ENCODE measurements at places on chromosomes 3 and 15.

DNA sequence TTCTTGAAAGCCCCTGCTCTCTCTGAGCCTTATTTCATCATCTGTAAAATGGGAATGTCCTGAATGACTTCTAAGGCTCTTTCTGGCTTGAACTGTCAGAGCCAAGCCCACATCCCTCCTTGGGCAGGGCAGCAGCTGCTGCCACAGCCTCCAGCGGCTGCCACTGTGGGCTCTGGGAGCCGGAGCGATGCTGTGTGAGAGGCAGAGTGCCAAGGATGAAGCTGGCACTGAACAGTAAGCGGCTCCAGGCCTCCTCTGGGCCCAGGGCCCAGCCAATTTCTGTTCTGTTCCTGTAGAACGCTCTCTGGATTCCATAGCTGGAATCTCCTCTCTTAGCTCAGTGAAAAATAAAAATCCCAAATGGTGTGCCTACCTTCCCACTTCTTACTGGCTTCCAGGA, 4.4 kb downstream of the CPLX3 start:
- no peak for DNase-seq

DNA sequence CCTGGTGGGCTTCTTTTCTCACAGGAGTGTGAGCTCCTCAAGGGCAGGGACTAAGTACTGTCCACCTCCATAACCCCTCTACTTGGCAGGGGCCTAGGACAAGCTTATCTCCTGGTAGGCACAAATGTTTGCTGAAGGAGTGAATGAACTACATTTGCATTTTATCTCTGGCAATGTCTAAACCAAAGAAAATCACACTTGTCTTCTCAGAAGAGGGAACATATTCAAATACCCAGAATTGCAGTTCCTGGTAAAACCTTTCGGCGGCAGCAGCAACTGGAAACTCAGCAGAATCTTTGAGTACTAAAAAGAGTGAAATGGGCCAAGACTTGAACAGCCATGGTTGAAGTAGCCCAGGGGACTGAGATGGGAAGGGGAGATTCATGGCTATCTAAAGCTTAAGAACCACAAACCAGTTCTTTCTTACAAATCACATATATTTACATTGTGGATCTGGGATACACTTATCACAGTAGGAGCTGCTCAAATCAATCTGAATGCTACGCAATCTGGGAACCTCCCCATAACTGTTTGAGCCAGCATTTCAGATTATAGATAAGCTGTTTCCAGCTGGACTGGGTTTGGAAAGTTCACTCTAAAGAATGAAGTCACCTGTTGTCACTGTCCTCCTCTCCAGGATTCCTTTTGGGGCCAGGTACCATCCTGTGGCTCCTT, 18.7 kb upstream of the PTPN9 start:
- peak; percentile 43 for DNase-seq

- peak; percentile 70 for DNase-seq
Measured at GRCh38 chr15:71115567-71116351, 488 bp downstream of the THSD4 start.

DNA sequence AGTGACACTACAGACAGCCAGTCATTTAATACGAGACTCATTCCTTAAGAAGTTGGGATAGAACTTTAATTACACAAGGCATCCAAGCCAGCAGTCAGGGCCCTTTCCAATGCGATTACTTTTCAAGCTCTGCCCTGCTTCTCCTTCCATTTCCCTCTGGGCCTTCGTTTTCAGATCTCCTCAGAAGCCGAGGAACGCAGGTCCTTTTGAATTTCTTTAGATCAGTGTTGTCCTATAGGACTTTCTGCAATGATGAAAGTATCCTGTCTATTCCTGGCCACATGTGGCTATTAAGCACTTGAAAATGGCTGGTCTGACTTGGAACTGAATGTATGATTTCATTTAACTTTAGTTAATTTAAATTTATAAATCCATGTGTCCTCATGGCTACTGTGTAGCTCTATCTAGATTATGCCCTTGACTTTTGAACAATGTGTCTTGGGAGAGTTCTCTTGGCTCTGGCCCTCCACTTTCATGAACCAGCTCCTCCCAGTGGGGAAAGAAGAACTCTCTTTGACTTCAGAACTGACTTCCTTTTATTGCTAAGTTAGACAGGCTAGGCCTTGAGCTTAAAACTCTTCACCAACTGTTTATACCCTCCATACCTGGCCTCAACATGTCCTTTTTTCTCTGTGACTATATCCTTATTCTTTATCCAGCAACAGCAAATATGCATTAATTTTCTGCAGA, 22.6 kb downstream of the TGFBR2 start:
- peak; percentile 12 for DNase-seq

- DNase-seq, result no peak
Measured at GRCh38 chr3:184725176-184725719, 13.4 kb upstream of the MAGEF1 start.

GRCh38 chr15:65054333-65055200, 9.4 kb downstream of the SLC51B start:
- peak; percentile 72 for DNase-seq

DNA sequence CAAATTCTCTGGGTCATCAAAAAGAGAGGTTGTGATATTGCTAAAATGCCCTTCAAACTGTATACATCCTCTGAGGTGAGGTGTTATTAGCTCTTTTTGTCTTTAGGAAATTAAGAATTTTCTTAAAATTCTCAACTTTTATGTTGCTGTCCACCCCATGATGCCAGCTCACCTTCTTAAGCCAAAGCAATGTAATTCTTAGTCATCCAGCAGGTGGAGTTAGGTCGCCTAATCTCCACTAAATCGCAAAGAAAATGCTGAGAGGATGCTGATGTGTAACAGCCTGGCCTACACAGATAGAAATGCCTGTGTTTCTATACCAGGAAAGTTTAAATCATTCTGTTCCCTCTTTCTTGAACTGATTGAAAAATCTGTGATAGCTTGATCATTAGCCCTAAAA, 770.2 kb upstream of the ALCAM start:
- DNase-seq, result peak; percentile 72

GRCh38 chr3:53707222-53707621, 139.0 kb downstream of the CHDH start:
- DNase-seq, result no peak

DNA sequence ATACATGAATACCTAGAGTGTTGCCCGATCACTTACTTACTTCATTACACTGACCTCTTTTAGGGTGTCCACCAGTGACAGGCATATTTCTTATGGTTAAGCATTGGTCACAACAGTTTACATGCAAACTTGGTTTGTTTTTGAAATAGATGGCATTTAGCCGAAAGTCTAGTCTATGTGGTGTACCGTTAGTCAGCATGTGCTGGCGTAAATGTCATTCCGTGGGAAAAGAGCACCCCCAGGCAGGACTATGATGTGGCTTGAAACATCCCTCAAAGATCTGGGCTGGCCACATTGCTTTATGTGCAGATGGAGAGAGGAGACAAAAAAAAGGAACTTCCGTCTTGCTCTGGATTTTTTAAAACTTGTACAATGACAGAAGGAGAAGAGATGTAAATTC, 357.0 kb upstream of the ICE2 start:
- peak; percentile 34 for DNase-seq

GRCh38 chr3:149647812-149648211, 10.0 kb downstream of the WWTR1 start:
- no peak for DNase-seq

GRCh38 chr3:56467801-56468183, 475 bp downstream of the ERC2 start:
- DNase-seq, result peak; percentile 2

GRCh38 chr3:52174896-52175295, 20.7 kb upstream of the POC1A start:
- DNase-seq, result peak; percentile 45

- DNase-seq, result no peak
Measured at GRCh38 chr15:68629519-68630210, 50.9 kb downstream of the CORO2B start.

GRCh38 chr3:186070133-186070532, 38.8 kb downstream of the ETV5 start:
- no peak for DNase-seq

DNA sequence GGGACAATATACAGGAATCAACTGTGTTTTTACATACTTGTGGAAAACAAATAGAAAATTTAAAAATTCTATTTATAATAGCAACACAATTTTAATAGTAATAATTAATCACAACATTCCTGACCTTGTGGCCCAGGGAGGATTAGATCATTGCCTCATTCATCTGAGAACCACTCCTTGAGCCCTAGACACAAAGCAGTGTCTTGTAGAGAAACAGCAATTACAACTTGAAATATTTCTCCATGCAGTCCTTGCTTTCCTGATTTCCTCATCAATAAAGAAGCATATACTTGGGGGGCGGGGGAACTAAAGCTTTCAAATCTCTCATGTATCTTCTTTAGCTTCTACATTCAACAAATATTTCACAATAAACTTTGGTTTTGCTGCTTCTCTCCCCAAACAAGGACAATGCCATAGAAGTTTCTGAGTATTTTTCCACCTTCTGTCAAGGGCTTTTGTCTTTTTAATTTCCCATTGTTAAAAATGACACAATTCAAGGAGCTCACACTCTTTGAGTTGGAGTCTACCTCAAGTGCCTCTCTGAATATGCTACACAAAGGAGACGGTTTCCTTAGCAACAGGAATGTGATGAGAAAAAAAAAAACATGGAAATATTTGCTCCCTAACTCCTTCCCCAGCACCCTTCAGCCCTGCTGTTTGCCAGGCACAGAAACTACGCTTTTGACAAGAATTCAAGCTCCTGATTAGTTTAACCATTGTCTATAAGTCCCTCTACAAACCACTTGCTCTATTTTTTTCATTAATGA, 118.8 kb downstream of the ARPP21 start:
- DNase-seq, result no peak

- DNase-seq, result no peak
Measured at GRCh38 chr3:107212618-107213017, 164.6 kb upstream of the CCDC54 start.

GRCh38 chr15:41505776-41506175, 7.9 kb downstream of the LTK start:
- no peak for DNase-seq

DNA sequence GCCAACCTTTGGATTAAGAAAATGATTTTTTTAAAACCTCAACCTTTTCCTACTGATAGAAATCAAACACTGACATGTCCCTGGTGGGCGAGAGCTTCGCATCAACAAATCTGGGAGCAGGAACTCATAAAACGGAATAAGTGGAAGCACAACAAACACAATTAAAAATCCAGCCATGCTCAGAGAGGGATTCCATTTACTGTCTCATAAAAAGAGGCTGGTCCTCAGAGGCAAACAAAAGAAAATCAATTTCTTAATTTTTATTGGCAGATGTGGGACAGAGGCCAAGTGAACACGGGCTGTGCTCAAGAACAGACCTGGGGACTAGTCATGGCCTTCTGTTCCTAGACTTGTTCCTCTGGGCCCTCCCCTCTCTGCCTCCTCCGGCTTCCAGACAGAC, 214.5 kb downstream of the NTRK3 start:
- no peak for DNase-seq

DNA sequence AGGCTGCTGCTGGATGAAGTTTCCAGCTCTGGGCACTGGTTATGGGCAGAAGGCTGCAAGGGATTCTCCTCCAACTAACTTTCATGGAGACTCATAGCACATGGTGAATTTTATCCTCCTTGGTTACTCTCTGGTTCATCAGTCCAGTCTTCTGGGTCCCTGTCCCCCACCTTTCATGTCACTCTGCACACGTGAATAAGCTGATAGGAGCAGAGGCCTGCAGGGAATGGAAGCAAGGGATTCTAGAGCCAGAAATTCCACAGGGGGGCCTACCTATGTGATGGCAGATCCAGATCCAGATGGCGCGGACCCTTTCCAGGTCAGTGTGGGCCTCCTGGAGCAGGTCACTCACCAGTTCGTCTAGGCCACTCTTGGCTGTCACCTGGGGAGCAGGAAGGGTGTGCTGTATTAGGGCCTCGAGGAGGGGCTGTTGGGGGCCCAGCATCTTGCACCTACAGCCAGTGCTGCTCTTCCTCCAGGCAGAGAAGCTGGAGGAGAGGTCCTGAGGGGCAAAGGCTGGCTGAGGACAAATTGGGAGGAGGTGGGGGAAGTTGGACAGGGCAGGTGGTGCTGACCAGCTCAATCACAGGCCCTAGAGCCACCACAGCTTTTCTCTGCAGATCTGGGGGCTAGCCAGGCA, 30.2 kb downstream of the KY start:
- DNase-seq, result no peak

DNA sequence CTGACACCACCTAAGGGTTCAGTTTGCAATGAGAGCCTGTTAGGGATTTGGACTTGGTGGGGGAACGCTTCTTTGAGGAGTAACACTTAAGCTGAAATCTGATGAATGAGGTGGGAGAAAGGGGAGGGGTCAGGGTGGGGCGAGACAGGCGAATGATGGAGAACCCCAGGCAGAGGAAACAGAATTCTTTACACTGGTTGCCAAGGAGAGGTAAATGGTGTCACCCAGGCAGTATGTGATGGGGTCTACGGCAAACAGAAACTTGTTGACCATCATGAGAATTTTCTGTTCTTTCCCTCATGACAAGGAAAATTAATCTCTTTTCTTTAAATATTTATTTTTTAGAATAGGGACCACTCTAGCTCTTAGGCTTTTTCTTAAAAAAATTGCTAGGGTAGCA, 157.2 kb upstream of the MITF start:
- no peak for DNase-seq

GRCh38 chr3:99351122-99351521, 287.3 kb upstream of the COL8A1 start:
- DNase-seq, result no peak

- peak; percentile 68 for DNase-seq
Measured at GRCh38 chr3:51706788-51707731, at the start of gene GRM2. Gene GRM2 (plus strand): TSS chr3:51707068. CDS start chr3:51708984, 1,916 bp downstream.

DNA sequence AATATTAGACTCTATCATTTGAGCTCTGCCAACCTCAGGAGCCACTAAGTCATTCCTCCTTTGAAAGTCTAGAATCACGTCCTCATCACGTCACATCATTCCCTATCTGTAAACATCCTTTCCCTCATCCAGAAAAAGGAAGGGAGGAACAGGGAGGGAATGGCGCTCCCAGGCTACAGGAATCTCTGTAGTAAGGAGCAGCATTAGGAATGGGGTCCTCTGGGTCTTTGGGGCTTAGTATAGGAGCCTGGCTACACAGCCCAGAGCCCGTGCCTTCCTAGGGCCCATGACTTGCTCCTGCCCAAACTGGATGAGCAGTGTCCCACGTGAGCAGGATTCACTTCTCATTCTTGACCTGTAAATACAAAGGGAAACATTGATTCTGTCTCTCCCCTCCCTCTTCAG, 1.6 kb downstream of the TAGLN3 start:
- no peak for DNase-seq

- no peak for DNase-seq
Measured at GRCh38 chr3:179133575-179133974, 14.6 kb upstream of the PIK3CA start.

GRCh38 chr15:33064878-33065277, 129.6 kb downstream of the FMN1 start:
- peak; percentile 68 for DNase-seq

- no peak for DNase-seq
Measured at GRCh38 chr3:112972158-112972557, 2.7 kb downstream of the CD200R1 start.

DNA sequence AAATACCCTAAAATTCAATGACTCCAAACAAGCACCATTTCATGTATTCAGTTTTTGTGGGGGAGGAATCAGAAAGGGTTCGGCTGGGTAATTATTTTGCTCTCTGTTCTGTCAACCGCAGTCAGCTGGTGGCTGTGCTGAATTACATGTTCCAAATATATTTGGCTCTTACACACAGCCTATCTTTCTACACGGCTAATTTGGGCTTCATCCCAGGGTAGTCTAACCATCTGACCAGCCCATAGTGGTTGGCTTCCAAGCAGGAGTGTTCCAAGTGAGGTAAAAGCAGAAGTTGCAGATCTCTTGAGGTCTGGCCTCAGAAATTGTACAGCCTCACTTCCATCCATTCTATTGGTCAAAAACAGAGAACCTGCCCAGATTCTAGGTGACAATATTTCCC, 760.8 kb upstream of the SEMA6D start:
- no peak for DNase-seq

- DNase-seq, result peak; percentile 8
Measured at GRCh38 chr15:56886363-56886931, 32.0 kb upstream of the TCF12 start.
